ENCODE measurements at places on chromosomes 6 and 20.

DNA sequence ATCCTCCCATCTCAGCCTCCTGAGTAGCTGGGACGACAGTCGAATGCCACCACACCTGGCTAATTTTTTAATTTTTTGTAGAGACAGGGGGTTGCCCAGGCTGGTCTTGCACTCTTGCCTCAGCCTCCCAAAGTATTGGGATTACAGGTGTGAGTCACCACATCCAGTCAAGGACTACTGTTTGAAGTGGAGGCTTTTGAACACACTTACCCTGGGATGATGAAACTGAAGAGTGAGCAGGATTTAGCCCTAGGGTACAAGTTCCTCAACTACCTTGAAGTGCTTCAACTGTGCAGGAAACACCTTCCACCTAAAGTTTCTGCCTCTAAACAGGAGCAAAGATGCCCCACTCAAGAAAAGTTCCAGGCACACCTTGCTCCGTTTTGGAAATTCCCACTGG is 15.7 kb upstream of the PARD6B start:
- DNase-seq, result no peak

DNA sequence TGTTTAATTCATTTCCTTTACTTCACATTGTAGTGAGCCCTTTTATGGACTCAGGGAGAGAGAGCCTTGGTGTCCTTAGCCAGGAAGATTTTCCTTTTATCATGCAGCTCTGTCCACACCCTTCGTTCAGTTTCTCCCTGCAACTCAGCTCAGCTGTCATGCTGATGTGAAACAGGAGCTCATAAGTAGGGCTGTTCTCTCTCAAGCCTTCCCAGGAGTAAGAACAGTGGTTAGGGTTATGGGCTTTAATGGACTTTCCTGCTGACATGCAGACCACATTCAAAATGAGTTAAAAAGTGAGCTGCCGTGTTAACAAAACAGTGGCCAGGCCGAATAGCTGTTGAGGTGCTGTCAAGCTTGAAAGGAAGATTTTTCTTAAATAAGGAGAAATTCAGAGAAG is 104.1 kb downstream of the BCKDHB start:
- DNase-seq, result no peak

GRCh38 chr6:154706389-154706788 is 26.8 kb upstream of the SCAF8 start:
- no peak for DNase-seq

- no peak for DNase-seq
These were observed 30.8 kb downstream of the SIM1 start for GRCh38 chr6:100433726-100434435.

- DNase-seq, result no peak
These were observed 56.2 kb downstream of the AGPAT4 start for GRCh38 chr6:161217628-161218027.
